NCI-H526 (cell line): ENCODE measurements at places on chromosomes 4 and X.
A peak's percentile ranks its signal among the peaks of the same experiment; 100 is the strongest.

DNA sequence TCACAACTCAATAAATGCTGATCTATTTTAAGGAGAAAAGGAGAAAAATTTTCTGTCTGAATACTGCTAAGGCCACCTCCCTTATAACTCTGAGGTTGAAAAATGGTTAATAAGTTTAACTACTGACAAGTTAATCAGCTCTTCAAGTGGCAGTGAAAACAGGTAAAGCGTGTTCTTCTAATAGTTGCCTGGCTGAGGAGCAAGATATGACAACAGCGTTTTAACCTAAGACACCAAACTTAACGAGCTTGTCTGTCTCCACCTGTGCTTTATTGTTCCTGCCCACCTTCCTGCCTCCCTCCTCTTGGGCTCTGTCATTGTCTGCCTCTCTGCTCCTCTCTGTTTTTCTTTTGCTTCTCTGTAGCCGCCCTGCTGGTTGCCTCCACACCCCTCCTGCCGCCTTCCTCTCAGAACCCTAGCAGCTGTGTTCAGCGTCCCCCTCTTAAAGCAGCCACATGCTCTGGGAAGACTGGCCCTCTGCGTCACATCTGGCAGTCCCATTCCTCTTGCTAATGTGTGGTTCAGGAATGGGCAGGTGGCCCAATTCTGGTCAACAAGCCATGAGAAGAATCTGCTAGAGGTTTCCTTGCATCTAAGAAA is 4.3 kb upstream of the TSPAN5 start:
- DNase-seq = no peak

- no peak for DNase-seq
Measured at GRCh38 chrX:65750674-65751469, 83.4 kb downstream of the MSN start.

- no peak for DNase-seq
Measured at GRCh38 chr4:137253949-137254348, 278.3 kb downstream of the PCDH18 start.

- no peak for DNase-seq
Measured at GRCh38 chrX:131621650-131622049, 77.8 kb downstream of the OR13H1 start.

DNA sequence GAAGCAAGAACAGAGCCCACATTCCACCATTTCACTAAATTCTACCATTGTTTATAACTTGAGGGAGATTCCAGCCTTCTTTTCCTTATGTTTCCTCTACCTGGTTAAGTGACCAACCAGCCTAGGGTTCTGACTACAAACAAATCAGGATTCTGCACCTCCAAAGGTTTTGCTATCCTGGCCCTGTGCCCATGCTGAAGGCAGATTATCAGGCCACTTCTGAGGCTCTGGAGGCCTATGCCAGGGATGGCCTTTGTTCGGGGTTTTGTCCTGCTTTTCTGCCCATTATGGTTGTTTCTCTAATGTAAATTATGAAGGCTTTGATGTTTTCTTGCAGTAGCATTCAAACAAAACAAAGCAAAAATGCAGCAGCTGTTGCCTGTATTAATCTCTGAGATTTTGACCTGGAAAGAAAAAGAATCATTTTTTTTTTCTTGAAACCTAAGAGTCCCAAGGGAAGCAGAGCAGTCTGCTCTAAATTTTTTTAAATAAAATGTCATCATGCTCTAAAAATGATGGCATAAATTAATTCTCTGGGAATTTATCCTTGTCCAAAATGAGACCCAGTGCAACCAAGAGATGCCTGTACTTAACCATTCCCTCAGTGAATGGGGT is 55.6 kb downstream of the RNF150 start:
- no peak for DNase-seq

DNA sequence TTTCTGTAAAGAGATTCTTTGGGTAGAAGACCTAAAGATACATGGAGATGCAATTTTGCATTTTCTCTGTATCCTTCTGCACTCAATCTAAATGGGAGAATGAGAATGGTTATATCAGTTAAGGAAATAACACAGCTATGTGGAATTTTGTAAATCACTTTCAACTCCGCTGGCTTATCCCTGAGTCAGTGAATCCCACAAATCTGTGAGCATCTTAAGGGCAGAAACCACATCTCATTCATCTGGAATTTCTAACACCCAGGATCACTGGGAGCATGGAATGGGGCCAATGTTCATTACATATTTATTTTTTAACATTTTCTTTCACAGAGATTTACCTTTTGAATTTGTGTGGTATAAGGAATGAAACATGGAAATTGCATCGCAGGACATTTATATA is 167.8 kb downstream of the CFAP47 start:
- no peak for DNase-seq

GRCh38 chrX:111848541-111848940 is 27.4 kb upstream of the TRPC5OS start:
- DNase-seq = no peak

- DNase-seq = no peak
Measured at GRCh38 chr4:94641702-94642560, 115.8 kb upstream of the BMPR1B start.

- DNase-seq = no peak
Measured at GRCh38 chr4:173418639-173419038, 19.7 kb upstream of the SCRG1 start.

- no peak for DNase-seq
Measured at GRCh38 chr4:91422011-91422410, 881.8 kb upstream of the GRID2 start.

DNA sequence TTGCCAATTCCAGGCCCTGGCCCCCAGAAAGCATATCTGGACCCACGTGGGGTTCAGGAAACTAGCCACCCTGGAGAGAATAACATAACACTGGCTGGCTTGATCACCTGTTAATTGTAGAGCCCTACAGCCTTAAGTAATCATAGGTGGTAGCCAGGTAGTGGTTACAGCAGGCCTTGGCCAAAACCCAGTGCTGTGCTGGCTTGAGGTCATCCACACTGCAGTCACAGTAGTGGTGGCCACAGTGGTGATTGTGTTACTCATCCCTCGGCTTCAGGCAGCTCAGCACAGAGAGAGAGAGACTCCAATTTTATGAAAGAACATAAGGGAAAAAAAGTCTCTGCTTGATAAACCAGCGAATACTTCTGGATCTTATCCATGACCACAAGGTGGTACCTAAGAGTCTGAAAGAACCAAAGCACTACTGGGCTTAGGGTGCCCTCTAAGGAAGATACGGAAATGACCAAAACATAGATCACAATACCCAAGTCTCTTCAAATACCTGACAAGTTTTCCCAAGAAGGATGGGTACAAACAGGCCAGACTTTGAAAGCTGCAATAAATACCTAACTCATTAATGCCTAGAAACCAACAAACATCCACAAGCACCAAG is 46.6 kb upstream of the CDX4 start:
- DNase-seq = peak; percentile 2

DNA sequence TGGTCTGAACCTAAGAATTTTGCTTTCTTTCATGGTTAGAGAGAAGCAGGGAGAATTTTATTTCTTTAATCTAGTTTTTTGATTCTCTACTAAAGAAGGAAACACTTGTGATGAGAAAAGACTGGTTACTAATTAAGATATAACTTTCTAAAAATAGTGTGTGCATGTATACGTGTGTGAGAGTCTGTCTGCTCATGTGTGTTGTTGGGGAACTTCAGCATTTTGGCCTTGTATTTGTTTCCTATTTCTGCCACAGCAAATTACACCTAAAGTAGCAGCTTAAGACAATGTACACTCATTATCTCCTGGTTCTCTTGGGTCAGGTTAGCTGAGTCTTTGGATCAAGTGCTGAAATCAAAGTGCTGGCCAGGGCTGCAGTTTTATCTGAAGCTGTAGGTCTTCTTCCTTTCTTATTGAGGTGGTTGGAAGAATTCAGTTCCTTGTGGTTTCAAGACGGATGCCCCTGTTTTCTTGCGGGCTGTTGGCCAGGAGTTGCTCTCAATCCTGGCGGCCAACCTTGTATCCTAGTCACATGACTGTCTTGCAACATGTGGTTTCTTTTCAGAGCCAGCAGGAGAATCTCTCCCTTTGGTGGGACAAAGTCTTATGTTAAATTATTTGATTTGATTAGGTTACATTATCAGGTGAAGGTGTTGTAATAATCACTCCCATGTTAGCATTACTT is 188.4 kb upstream of the CLNK start:
- no peak for DNase-seq

DNA sequence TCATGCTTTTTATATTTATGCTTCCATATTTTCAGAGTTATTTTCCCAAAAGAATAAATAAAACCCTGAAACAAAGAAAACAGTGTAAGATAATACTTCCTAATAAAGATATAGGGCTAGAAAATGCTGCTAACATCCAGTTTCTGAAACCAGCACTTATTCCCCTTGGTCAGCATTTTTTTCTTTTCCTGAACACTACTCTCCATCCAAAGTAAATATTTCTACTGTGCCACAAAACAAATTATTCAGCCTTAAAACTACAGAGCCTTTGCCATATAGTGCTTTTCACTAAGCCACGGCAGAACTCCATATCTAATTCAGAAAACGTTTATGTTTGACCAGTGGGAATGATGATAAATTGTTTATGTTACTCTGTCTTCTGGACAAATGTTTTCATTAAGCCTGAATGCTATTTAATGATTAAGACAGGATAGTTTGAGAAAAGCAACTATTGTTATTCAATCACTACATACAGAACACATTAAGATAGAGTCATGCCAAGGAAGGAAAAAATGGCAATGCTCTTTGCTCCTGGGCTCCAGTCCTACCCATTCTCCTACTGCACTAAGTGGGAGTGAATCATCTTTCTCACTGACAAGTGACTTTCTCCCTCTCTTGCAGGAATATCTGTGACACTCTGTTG is 723.9 kb downstream of the FAT4 start:
- no peak for DNase-seq

DNA sequence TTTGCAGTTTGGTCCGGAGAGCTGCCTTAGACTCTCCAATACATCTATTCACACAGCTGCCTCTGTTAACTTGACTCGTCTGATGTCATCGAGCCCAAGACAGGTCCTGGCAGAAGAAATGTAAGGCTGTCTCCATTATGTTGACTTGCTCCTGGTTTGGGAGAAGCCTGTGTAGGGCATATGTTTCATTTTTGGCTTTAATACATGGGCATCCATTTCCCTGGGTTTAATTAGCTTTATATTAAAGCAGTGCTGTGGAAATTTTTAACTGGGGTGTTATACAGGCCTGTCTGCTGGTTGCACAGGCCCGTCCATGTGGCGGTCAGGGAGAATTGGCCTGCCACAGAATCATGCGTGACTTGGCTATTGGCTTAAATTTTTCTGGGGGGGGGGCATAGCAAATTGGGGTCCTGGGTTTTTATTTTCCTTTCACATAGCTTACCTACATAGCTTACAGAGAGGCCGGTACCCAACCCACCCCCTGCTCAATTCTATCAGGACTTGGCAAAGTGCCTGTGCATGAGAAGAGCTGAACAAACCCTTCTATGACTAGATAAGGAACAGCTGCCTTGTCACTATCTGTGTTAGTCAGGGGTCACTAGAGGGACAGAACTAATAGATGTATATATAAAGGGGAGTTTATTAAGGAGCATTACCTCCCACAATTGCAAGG is 123.5 kb upstream of the WDR1 start:
- DNase-seq = no peak

- no peak for DNase-seq
Measured at GRCh38 chrX:154733066-154733425, 17.8 kb downstream of the GAB3 start.

DNA sequence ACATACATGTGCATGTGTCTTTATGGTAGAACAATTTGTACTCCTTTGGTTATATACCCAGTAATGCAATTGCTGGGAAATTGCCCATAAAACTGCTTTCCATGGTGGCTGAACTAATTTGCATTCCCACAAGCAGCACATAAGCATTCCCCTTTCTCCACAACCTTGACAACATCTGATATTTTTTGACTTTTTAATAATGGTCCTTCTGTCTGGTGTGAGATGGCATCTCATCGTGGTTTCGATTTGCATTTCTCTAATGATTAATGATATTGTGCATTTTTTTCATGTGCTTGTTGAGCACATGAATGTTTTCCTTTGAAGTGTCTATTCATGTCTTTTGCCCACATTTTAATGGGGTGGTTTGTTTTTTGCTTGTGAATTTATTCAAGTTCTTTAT is 166.0 kb downstream of the TMEM47 start:
- peak; percentile 2 for DNase-seq

DNA sequence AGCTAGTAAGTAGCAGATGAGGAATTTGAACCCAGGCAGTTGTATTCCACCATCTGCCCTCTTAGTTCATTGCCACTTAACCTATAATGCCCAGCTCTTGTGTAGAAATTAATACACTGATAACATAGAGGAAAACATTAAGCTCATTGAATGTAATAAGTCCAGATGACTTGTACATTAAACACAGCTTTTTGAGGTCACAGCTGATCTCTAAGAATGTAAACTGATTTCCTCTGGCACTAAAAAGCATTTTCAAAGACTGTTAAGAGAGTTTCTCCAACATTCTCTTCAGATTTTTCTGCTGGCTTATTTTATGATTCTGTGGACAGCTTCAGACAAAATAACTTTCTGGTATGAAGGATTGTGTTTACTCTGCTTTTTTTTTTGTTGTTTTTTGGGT is 42.7 kb downstream of the HPRT1 start:
- DNase-seq = no peak

- no peak for DNase-seq
Measured at GRCh38 chr4:3677748-3678070, 88.5 kb upstream of the ADRA2C start.

DNA sequence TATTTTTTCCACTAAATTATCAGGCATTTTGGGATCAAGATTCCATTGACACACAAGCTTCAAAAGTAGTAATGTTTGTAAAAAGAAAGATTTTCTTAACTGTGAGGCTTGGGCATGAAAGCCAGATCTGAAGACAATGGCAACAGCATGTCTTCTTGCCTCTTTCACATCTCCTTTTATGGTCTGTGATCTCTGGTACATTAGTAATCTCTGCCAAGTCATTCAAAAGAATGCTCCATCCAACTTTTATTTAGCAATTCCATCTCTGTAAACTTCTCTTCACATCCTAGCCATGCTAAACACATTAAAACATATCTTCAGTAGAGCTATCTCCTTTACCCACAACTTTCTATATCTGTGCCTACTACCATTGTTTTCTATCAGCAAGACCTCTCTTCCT is 465.4 kb downstream of the FAT4 start:
- no peak for DNase-seq

DNA sequence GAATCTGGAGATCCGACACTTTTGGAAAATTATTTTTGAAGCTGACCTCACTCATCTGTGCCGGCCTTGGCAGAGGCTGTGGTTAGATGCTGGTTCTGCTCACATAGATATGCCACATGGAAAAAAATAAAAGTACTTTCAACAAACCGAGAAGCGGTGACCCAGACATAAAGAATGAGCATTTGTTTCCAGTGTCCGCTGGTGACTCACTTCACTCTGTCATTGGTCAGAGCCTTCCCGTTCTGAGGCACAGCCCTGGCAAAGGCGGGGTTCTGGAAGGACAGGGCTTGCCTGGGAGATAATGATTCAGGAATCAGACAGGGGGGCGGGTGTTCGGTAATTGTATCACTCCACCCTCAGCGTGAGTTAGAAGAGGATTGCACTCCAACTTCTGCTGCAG is 172.4 kb upstream of the MXRA5 start:
- no peak for DNase-seq
